ENCODE measurements at places on chromosomes 16 and 17. TPM values are rescaled to one million over a fixed set of nuclear protein-coding genes. Genes with fewer than 3 reads are reported as not detected.

The ACE gene
- 7.3 TPM for polyA plus RNA-seq

- no peak for DNase-seq
These were observed 156.0 kb upstream of the SALL1 start for GRCh38 chr16:51306886-51307595.

DNA sequence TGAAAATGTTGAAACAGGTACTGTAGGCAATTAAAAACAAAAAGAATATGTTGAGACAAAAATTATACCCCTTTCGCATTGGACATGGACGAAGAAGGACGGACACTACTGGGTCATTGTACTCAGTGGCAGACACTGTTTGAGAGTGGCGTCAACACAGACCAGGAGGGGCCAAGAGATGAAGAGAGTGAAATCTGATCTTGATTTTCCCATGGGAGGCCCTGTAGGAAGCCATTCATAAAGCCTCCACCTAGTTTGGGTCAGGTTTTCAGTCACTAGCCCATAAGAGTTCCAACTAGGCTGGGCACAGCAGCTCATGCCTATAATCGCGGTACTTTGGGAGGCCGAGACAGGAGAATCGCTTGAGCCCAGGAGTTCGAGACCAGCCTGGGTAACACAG, 23.6 kb upstream of the SMURF2 start:
- no peak for DNase-seq

DNA sequence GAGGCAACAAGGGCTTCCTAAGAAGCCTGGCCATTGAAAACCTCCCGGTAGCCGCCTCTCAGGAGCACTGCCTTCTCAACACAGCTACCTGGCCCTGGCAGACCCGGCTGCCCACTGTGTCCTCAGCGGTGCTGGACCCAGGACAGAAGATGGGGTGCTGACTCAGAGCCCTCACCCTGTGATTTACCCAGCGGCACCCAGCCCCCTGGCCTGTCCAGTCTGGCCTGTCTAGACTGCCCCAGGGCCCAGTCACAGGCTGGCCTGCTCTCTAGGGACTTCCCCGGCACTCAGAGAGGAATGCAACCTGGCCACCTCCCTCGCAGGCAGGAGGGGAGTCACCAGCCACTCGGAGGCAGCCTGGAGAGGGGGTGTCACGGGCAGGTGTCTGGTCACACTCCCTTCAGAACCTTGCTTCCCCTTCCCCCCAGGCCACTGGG, 20.1 kb downstream of the PIEZO1 start:
- no peak for DNase-seq

GRCh38 chr16:84559311-84559932, 55.0 kb upstream of the MEAK7 start:
- no peak for DNase-seq
